ENCODE measurements at places on chromosomes 5 and 9.

DNA sequence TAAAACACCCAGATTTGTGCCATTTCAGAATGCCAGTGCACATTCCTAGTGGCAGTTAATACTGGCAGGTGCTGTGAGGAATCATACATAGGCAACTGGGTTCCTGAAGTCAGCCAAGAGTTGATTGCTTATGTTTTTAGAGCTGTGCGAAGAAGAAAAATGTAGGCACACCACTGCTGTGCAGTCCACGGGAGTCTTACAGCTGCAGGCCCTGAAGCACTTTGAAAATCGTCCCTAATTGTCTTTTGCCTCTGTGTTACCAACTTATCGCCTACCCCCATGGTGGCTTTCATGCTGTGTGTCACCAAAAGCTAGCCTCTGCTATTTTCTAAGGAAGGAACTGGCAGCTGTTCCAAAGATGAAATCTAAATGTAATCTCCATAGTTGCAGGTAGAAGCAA is 263.9 kb downstream of the ARRDC3 start:
- DNase-seq = no peak

GRCh38 chr9:70435948-70436347 is 21.5 kb upstream of the KLF9 start:
- DNase-seq = peak; percentile 35

DNA sequence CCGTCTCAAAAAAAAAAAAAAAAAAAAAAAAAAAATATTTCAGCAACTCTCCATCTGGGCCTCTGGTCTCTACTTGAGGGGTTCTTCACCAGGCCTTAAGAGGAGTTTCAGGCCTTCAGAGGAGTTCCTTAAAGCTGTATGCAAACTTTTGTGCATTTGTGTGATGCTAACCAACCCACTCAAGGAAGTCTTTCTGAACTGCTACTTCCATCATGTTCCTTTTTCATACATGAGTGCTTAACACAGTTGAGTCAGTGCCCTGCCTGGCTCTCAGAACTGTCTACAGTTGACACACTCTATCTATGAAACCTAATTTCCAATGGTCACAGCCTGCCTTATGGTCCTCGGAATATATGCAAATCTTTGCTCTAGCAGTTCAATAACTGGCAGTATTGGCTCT is 146.5 kb downstream of the MEF2C start:
- DNase-seq = peak; percentile 18

- DNase-seq = no peak
Measured at GRCh38 chr5:61207884-61208283, 45.6 kb upstream of the SMIM15 start.

- no peak for DNase-seq
Measured at GRCh38 chr5:173646692-173647091, 30.2 kb upstream of the BOD1 start.

All from renal cortical epithelial cell (primary cell).